GM20000 (cell line): ENCODE measurements at places on chromosomes 7 and 10.

DNA sequence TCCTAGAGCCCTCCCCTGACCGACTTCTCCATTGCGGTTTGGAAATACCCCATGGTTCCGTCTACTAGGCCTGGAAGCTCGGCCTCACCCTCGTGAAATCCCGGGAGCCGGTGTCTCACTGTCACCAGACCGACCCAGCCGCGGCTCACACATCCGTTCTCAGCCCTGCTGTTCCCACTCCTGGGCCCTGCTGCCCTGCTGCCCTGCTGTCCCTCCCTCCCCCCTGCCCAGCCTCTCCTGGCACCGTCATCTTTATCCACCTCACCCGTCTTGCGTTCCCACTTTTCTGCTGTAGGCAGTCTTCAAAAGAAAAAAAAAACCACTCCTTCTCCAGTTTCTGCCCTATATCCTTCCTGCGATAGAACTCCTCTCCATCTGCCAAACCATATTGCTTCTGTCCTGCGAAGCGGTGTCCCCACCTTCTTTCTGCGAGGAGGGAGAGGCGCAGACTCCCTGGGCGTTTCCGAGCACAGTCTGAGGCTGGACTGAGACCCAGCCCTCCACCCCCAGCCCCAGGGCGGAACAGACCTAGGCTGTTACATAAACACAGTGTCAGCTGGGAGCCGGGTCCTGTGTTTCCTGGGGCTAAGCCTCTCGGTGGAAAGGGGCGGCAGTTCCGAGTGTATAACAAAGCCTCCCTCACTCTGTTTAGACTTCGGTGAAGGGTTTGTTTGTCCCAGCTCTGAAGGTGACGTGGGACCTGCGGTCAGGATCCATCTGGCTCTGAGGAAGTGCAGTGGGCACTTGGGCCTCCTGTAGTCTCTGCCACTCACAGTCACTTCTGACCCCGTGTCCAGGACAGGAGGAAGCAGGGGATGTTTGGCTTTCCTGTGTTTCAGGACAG lies 2.8 kb downstream of the AGAP3 start:
- DNase-seq = no peak

DNA sequence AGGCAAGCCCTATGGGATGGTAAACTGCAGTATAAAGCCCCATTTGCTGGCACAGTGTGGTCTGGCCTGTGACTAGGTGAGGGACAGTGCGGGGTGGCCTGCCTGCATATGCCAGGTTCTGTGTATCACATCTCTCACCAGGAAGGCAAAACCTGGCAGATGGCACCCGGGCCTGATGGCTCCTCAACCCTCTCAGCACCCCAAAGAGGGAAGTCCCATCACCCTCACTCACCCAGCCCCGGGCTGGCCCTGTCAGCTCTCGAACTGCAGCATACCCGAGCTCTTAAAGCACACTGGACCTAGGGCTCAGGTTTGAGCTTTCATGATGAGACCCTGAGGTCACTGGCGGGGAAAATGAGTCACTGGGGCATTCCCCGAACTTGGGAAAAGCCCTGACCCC lies 130.5 kb downstream of the LHPP start:
- no peak for DNase-seq

GRCh38 chr10:102196893-102197292 lies 29.2 kb upstream of the ELOVL3 start:
- peak; percentile 46 for DNase-seq

DNA sequence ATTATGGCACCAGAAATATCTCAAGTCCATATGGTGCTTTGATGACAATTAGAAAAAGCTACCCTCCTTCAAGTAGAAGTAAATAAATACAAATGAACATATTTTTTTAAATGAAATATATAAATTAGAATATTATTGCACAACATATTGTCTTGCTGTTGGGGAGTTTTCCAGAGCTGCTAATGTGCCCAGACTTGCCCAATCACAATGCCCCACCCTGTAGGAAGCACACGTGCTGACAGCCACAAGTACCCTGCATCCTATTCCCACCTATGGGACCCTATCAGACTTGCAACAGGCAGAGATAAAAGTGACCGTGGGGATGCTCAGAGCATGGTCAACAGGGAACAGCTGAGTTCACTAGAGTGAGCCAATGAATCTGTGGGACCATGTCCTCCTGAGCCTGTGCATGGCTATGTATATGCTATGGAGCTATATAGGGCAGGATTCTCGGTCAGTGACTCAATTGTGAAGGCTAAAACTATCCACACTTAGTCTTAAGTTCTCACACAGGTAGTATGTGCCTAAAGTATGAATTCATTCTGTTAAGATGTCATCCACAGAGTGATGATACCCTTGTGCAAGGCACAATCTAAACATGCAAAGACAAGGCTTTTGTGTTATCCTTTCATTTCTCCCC lies 336.0 kb downstream of the HGF start:
- no peak for DNase-seq

DNA sequence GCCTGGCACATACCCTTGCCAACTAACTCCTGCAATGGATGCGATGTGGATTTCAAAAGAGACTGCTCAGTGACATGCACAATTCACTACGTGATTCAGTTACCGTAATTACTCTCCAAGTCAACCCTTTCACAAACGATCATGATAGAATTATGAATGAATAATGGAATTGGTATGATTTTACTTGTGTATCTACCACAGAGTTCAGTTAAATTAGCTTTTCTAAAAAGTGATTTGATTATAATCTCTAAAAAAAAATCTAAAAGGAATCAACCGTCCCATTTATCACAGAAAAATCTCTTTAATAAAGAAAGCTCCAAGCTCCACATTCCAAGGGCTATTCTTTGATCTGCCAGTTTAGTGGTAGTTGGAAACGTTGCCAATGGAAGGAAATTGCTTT lies 30.4 kb upstream of the RSU1 start:
- no peak for DNase-seq

DNA sequence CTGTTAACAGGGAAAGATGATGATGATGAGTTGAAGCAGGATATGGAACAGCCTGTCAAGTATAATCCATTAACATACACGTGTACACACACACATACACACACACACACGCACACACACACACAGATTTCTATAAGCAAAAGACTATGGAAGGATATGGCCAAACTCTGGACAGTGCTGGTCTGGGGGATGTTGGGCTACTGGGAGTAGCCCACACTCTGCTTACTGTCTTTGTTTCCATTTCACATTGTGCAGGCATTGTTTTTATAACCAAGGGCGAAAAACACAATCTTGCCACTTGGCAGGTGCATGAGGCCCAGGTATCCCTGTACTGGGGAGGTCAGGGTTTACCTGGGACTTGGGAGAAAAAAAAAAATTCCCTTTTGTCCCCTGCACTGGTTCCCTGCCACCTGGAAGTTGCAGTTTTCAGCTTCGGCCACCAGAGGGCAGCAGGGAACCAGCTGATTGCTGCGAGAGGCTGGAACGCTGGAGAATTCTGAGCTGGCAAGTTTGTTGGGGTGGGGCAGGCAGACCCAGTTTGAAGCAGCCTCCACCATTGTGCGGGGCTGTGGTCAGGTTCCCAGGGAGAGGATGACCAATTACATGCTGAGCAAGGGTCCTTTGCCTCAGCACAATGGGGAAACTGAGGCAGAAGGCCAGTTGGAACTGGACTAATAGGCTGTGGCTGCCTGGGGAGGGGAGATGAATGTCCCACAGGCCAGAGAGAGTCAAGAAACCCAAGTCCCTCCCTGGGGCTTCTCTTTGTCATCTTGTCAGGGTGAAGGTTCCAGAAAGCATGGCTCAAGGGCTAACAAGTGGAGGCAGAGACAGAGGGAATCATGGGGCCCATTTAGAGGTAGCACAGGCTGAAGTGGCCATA lies 27.3 kb downstream of the PPIF start:
- DNase-seq = peak; percentile 85

GRCh38 chr7:151884312-151885201 lies 7.6 kb upstream of the PRKAG2 start:
- no peak for DNase-seq

- no peak for DNase-seq
Measured at GRCh38 chr7:88042157-88042556, 108.1 kb downstream of the ADAM22 start.

DNA sequence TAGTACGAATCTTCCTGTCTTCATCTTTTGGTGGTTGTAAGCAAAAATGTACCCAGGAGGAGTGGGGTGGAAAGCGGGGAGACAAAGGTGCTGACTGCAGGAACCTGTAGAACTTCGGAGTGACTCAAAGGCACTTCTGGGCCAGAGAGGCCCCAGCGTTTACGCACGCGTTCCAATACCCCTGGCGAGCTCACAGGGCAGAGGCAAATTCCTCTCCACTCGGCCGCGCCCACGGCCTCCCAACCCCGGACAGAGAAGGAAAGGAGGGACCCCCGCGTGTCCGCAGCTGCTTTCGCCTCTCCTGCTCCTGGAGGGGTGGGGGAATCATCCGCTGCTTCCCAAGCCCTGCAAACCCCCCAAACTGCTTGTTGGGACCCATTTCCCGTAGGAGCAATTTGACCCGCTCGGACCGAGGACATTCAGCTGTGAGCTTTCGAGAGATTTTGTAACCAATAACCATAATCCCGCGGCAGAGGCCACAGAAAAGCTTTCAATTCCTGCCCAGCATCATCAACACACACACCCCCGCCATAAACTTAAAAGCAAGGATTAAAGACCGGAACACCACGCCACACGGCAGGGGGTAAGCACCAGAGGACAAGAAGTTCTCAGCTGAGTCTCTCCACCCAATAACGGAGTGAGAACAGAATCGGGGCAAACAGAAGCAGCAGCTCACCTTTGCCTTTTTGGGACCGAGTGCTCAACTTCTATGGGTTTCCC lies 2.3 kb downstream of the IGF2BP3 start:
- peak; percentile 61 for DNase-seq

DNA sequence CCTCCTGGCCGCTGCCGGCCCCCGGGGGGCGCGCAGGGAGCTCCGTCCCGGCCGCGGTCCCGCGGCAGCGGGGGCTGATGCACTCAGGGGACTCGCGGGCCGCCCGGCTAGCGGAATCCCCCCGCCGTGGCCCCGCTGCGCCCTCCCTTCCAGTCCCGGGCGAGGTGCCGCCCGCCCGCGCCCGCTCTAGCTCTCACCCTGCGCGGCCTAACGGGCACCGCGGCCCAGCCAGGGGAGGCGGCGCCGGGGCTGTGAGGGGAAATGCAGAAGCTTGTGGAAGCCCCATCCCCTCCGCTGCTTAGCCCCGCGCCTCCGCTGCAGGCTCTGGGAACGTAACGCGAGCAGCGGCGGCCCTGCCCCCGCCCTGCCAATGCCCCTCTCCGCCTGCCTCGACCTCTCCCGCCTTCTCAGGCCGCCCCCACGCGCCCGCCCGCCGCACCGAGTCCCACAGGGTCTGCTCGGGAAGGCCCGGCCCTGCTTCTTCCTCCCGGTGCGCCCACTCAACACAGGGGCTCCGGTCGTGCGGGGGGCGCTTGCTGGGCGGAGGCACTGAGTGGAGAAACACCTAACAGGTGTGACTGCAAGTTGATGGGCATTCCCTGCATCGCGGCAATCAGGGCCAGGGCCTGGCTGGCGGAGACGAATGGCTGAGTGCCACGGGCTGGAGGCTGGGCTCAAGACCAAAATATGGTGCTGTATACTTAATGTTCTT lies 384 bp upstream of the TMEM229A start:
- DNase-seq = no peak

DNA sequence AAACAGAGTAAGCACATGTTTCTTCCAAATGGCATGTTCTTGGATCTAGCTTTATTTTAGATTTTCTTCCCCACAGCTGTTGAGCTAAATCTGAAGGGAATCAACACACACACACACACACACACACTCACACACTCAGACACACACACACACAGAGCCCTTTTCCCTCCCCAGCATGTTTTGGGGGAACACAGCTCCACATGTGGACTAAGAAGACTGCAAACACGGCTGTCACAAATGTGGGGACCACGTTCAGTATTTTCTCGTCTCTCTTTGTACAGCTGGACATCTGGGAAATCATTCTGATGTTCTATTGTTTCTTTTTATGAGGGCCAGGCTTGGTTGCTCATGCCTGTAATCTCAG lies 116.3 kb downstream of the ABLIM1 start:
- DNase-seq = no peak

GRCh38 chr10:124534826-124535601 lies 73.4 kb downstream of the LHPP start:
- DNase-seq = no peak

DNA sequence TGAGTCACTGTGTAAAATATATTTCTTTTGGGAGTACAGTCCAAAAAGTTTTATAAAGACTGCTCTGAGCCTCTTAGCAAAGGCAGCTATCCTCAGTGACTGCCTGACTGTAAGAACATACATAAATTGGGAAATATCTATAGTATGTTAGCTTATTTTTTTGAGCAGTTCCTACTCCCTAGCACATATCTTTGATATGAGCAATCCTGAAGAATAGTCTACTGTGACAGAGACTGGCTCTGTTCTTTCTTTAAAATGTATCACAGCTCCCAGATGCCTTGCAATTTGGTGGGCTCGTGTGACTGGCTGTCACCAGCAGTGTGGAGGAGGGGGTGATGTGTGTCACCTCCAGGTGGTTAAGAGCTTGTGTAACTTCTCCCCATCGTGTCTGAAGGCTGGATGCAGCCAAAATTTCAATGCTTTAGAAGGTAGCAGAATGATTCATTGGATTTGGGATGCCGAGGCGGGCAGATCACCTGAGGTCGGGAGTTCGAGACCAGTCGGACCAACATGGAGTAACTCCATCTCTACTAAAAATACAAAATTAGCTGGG lies 47.9 kb downstream of the MTERF1 start:
- no peak for DNase-seq

GRCh38 chr10:123377883-123378282 lies 223.7 kb downstream of the BUB3 start:
- no peak for DNase-seq

DNA sequence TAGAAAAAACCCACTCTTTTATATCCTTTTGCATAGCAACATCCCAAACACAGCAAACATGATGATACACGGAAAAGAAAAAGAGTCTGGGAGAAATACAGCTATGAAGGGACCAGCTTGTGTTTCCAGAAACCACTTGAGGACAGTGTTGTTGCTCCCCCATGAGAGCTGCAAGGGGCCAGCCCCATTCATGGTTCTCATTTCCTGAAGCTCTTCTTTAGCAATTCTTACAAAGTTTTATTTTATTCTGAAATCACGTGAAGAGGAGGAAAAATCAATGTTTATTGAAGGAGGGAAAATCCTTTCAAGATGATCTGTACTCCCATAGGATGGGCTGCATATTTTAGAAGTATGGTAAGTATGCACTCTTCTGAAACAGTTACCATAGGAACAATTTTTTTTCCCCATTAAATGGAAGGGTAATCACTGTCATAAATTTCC lies 17.5 kb upstream of the PRTFDC1 start:
- DNase-seq = no peak

DNA sequence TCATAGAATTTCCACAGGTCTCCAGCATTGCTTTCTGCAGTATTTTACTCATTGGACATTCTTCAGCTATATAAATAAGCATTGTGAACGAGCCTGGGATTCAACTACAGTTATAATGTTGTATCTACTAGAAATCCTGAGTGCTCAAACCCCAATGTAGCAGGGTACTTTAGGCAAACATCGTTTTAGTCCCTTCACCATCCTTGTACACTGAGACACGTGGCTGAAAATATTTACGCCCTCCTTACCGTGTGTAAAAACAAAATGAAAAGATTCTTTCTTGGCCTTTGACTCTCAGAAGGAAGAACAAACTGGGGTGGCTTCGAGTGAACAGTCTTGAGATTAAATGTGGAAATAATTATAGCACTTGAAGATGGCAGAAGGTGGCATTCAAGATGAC lies 25.2 kb downstream of the CDK6 start:
- no peak for DNase-seq

- no peak for DNase-seq
Measured at GRCh38 chr10:5685764-5686240, 1.2 kb downstream of the TASOR2 start.

GRCh38 chr7:106794276-106795083 lies 70.6 kb upstream of the PIK3CG start:
- no peak for DNase-seq
